KG1 (cell line): ENCODE measurements at places on chromosomes 4 and X.

- DNase-seq = no peak
Measured at GRCh38 chr4:162503868-162504267, 340.1 kb upstream of the FSTL5 start.

- DNase-seq = no peak
Measured at GRCh38 chrX:10922159-10922558, 189.0 kb upstream of the HCCS start.

- no peak for DNase-seq
Measured at GRCh38 chrX:75522565-75523431, at the start of gene ZDHHC15. ZDHHC15 (minus strand) TSS chrX:75523037; CDS start chrX:75523024, 13 bp downstream.

GRCh38 chr4:109708990-109709389 is 5.7 kb upstream of the CASP6 start:
- DNase-seq = no peak

- peak; percentile 58 for DNase-seq
Measured at GRCh38 chr4:108171339-108172230, 2.9 kb upstream of the LEF1 start.

DNA sequence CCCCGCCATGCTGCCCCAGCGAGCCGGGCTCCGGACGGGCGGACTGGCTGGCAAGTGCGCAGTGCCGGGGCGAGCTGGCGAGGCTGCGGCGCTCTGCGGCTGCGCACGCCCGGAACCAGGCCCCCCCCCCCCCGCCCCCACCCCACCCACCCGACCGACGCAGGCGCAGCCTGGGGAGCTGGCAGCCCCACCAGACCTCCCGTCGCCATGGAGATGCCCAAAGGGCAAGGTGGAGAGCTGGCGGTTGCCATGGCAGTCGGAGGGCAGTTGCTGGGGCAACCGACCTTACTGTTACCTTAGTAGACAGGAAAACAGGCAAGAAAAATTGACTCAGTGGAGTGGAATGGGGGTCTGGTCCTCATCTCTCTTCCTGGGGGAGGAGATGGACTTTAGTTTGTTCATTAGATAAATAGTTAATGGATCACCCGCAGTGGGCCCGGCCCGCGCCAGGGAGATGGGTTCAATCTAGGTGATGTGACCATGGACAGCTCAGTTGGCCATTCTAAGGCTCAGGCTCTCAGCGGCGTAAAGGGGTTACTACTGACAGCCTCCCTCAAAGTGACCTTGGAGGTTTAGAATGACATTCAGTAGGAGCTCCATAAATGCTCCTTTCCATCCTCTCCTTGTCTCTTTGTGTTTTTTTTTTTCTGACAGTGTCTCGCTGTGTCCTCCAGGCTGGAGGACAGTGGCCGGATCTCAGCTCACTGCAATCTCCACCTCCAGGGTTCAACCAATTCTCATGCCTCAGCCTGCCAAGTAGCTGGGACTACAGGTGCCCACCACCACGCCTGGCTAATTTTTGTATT is at the start of gene PCSK1N:
TSS of gene PCSK1N (minus strand) at position 87 of the 806 bp plus-strand sequence. CDS start at position 9, 78 bp downstream.
- no peak for DNase-seq

GRCh38 chrX:48520976-48521352 is 644 bp upstream of the EBP start:
- no peak for DNase-seq

- DNase-seq = no peak
Measured at GRCh38 chr4:42914937-42915336, 22.4 kb downstream of the GRXCR1 start.
